ENCODE measurements at places on chromosomes 3 and 15.

GRCh38 chr15:93035092-93035915 is 53.7 kb downstream of the RGMA start:
- DNase-seq = no peak

GRCh38 chr15:81330366-81331090 is 6.6 kb upstream of the STARD5 start:
- no peak for DNase-seq

DNA sequence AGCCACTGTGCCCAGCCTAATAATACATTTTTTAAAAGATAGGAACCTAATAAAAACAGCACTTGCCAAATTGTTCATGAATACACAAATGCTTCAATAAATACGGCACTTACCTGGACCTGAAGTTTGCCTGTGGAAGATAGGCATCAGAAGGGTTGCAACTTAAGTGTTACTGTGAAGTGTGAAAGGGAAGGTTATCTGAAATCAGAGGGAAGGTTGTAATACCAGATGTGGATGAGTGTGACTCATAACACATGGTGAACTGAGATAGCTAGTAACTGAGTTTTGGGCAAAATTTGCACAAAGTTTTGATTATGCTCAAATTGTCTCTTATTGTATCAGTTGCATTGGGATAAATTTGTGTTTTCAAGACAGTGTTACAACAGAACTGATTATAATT is 68.0 kb downstream of the ATP11B start:
- no peak for DNase-seq

- DNase-seq = no peak
Observed at GRCh38 chr3:15646851-15647511, 45.4 kb downstream of the BTD start.

DNA sequence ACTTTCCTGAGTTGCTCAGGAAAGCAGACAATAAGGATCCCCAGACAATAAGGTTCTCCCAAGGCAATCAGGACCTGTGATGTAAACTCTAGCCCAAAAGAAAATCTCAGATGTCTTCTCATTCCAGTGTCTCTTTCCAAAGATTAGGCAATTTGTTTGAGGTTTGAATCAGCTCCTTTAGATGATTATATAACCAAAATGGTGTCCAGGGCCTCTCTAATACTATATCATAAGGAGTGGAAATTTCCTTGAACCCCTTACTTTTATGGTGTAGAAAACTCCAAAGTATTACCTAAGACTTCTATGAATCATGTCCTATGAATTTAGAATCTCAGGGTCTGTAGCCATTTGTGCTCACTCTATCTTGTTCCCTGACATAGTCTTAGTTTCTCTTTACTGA is 65.9 kb downstream of the GPR176 start:
- DNase-seq = no peak

- DNase-seq = no peak
Observed at GRCh38 chr3:12753275-12754028, 5.6 kb downstream of the TMEM40 start.

- DNase-seq = no peak
Observed at GRCh38 chr3:123843668-123844067, 40.5 kb downstream of the MYLK start.

DNA sequence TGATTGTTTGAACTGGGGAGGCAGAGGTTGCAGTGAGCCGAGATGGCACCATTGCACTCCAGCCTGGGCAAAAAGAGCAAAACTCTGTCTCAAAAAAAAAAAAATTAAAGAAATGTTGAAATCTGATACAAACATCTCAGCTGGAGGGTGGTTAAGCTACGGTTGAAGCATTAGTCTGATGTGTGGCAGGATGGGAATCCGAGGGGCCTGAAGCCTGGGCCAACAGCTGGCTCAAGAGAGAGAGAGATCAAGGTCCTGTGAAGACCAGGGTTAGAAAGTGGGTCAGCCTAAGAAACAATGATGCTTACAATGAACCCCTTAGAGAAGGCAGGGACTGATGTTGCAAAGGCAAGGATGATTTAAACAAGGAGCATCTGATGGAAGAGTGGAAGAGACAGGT is 69.8 kb downstream of the CD200R1L start:
- DNase-seq = no peak

DNA sequence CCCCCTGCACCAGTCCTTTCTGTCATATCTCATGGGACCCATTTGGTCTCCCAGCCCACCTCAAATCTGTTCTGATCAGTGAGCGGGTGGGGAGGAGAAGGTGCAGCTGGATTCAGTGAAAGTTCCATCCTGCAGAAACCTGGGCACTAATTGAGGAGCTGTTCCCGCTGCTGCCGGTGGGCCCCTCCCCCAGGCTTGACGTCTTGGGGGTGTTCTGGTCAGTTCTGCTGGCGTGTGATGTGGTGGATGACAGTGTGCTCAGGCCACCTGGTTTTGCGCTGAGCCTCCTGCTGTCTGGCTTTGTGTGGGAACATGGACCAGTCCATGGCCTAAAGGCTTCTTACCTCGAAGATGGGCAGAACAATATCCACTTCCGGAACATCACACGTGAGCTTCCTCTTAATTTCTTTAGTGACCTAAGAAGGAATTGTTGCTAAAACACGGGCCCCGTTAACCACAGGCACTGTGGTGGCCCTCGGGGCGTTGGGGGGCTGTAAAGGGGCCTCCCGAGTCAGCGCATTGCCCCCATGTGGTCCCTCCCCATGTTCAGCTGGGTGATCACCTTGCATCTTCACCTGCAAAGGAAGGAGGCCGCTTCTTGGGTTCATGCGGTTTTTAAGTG is 59.7 kb downstream of the RGMA start:
- DNase-seq = no peak

- no peak for DNase-seq
Observed at GRCh38 chr15:52523647-52524046, 5.0 kb downstream of the MYO5A start.

GRCh38 chr3:186532598-186533072 is 11.5 kb downstream of the CRYGS start:
- no peak for DNase-seq

- no peak for DNase-seq
Observed at GRCh38 chr3:193637831-193638230, 44.8 kb downstream of the OPA1 start.

- DNase-seq = no peak
Observed at GRCh38 chr3:30399394-30400181, 206.8 kb upstream of the TGFBR2 start.

- peak; percentile 95 for DNase-seq
Observed at GRCh38 chr3:196503196-196504076, at the start of gene RNF168. TSS of gene RNF168 (minus strand) at chr3:196503768. CDS start at chr3:196503173, 595 bp downstream.

- no peak for DNase-seq
Observed at GRCh38 chr3:111112913-111113312, 41.3 kb downstream of the NECTIN3 start.

DNA sequence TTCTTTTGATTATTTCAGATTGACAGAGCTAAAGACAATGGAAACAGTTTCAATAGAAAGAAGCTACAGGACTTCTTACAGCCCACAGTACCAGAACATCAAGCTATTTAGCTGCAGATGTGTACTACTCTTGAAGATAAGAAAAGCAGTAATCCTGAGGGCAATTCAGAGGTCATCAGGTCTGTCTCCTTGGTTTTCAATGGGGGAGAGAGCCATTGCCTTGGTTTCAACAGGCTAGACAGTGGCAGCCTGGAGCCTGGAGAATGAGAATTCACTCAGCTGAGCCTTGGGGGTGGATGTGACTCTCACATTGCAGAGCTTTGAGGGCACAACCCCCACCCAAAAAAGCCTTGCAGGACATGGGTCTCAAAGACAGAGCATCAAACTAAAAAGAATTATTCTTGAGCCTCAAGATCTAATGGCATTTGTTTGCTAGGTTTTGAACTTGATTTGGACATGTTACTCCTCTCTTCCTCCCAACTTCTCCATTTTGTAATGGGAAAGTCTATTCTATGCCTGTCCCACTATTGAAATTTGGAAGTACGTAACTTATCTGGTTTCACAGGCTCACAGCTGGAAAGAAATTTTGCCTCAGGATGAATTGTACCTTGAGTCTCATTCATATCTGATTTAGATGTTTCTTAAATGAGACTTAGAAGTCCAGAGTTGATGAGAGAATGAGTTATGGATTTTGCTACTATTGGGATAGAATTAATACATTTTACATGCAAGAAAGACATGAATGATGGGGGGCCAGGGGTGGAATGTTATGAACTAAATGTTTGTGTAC is 36.9 kb downstream of the PLSCR1 start:
- DNase-seq = no peak

DNA sequence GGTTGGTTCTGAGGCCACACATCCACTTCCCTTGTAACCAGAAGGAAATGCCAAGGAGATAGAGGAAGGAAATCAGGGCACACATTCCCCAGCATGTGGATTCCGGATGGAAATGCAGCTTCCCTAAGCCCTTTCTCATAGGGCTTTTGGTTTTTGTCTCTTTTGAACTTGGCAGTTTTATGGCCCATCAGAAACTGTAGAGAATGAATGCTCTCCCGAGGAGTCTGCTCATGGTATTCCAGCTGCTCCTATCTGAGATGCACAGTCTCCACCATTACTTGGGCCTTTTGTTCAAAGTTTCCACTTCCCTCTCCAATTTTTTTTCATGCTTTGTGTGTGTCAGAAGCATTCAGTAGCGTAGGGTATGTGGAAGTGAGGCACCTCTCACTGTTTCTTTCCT is 21.2 kb downstream of the XYLB start:
- DNase-seq = no peak

DNA sequence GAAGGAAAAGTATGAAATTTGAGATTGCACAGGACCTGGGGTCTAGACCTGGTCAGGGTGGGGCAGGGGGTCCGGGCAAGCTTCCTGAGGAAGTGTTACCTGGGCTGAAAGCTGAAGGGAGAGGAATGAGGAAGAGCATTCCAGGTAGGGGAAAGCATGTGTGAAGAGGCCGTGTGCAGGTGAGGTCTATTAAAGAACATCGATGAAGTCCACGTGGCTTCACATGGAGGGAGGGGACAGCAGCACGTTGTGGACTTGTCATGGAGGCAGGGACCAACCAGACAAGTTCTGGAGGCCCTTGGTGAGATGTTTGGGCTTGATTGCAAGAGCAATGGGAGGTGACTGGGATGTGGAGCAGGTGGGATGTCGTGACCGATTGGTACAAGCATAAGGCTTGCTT is 47.1 kb downstream of the IDH2 start:
- DNase-seq = no peak

- DNase-seq = no peak
Observed at GRCh38 chr3:66983101-66983500, 15.0 kb upstream of the KBTBD8 start.

- no peak for DNase-seq
Observed at GRCh38 chr3:196141866-196142201, 59.9 kb upstream of the TFRC start.

- DNase-seq = no peak
Observed at GRCh38 chr3:40681658-40682055, 156.9 kb downstream of the ZNF621 start.
